ENCODE measurements at places on chromosomes 4 and X.

DNA sequence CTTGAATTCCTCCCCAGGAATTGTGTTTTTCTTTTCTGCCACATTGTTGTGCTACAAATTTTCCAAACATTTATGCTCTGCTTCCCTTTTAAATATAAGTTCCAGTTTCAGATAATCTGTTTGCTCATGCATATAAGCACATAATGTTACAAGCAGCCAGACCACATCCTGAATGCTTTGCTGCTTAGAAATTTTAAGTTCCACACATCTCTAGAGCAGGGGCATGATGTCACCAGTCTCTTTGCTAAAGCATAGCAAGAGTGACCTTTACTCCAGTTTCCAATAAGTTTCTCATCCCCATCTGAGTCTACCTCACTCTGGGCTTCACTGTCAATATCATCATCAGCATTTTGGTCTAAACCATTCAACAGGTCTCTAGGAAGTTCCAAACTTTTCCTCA, 932.5 kb downstream of the SH3BGRL start:
- no peak for DNase-seq

DNA sequence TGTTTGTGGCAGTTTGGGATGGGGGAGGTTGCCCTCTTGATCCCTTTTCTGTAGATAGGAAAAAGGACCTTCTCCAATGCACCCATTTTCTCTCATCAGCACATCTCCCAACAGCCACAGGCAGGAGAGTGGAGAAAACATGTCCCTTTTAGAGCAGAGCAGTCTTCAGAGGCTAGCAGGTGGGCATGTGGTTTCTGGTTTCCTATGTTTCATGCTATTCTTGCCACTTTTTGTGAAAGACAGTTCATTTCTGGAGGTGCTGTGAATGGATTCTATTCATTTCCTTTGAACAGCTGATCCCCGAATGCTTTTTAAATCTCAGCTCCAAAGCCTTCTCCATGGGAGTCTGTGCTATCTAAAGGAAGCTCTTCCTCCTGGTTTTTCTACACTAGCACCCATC, 18.9 kb downstream of the RASL11B start:
- DNase-seq = no peak

- no peak for DNase-seq
These were observed 87.2 kb downstream of the CLDN34 start for GRCh38 chrX:10054396-10054795.

GRCh38 chrX:30538271-30538670, 39.3 kb downstream of the TASL start:
- no peak for DNase-seq

- no peak for DNase-seq
These were observed 313.0 kb downstream of the ARHGAP10 start for GRCh38 chr4:148044912-148045352.

All from activated gamma-delta T cell treated with Interleukin-2 at 50 U/mL for 16 hours (primary cell).